Melanocyte of skin (primary cell): ENCODE measurements at places on chromosomes 1 and 21. TPM values are rescaled to one million over a fixed set of nuclear protein-coding genes. Genes with fewer than 3 reads are reported as not detected.

OR2T2 gene
- not detected in 2 replicates for total RNA-seq

CCDC24 gene
- total RNA-seq: 2.9 and 3.3 TPM in 2 replicates

RNU1-1 gene
- under 0.01 TPM in 2 replicates for total RNA-seq

CELA3A gene
- not detected in 2 replicates for total RNA-seq

MCOLN3 gene
- 12.8 and 13.0 TPM in 2 replicates for total RNA-seq

BARHL2 gene
- not detected in 2 replicates for total RNA-seq

AGBL4 gene
- total RNA-seq: under 0.01 and 0.31 TPM in 2 replicates
